Activated T-cell treated with anti-CD3 and anti-CD28 coated beads, Interleukin-2, amount 50 U/mL, for 48 hours (primary cell): ENCODE measurements at places on chromosomes 4 and X.

GRCh38 chr4:181830404-181831035, 412.7 kb upstream of the TENM3 start:
- no peak for DNase-seq

DNA sequence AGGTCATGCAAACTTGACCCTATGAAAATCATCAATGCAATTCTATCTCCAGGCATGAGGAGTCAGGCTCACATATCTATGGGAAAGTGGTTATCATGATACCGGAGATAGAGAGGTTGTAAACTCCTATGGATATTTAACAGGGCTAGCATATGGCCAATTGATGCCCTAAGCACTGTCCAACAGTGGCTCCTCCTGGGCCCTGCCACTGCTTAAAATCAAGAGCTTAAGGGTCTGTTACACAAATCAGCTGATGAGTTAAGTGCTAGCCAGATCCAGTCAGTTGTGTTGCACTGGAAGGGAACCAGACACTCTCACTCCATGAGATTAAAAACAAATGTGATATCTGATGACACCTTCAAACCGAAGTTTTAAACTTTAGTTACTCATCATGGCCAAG, 337.6 kb downstream of the STIM2 start:
- DNase-seq = no peak

DNA sequence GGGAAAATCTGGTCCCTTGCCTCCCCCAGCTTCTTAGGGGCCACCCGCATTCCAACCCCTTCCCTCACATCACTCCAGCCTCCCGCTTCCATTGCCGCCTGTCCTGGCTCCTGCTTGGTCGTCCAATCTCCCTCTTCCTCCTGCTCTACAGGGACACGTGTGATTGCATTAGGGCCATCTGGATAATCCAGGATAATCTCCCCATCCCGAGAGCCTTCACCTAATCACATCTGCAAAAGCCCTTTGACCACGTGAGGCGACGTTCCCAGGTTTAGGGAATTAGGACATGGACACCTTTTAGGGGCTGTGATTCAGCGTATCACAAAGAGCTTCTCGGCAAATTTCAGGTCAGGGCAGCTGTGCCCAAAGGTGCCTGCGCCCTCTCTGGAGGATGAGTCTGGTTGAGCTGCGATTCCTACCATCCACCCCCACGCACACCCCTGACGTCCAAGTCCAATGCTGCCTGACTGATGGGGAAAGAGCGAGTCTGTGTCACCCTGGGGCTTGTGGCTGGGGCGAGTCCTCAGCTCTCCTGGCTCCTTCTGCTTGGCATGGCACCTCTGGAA, 104.6 kb downstream of the PSAPL1 start:
- DNase-seq = no peak

DNA sequence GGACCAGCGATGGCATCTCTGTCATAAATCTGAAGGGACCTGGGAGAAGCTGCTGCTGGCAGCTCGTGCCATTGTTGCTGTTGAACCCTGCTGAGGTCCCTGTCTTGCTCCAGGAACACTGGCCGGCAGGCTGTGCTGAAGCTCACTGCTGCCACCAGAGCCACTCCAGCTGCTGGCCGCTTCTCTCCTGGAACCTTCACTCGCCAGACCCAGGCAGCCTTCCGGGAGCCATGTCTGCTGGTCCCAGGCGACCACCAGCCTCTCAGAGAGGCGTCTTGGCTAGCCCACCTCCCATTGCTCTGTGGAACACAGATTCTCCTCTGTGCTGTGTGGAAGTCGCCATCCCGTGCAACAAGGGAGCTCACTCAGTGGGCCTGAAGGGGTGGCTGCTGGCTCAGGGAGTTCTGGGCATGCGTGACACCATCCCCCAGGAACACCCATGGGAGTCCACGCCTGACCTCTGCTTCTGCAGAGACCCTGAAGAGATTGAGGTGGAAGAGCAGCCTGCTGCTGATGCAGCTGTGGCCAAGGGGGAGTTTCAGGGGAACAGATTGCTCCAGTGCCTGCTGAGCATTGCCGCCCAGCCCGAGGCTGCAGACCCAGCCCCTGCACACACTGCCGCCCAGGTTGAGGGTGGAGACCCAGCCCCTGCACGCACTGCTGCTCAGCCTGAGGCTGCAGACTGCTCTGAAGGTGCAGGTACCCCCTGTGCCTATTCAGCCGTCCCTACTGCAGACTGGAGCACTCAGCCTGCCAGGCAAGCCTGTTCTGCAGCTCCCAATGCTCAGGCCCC, 33.1 kb upstream of the CYP4V2 start:
- DNase-seq = no peak

- DNase-seq = no peak
Observed at GRCh38 chr4:103054030-103054429, 22.5 kb downstream of the SLC9B2 start.

DNA sequence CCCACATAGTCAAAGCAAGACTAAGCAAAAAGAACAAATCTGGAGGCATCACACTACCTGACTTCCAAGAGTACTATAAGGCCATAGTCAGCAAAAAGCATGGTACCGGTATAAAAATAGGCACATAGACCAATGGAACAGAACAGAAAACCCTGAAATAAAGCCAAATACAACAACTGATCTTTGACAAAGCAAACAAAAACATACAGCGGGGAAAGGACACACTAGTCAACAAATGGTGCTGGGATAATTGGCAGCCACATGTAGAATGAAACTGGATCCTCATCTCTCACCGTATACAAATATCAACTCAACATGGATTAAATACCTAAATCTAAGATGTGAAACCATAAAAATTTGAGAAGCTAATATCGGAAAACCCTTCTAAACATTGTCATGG, 819.3 kb upstream of the FRG1 start:
- no peak for DNase-seq

DNA sequence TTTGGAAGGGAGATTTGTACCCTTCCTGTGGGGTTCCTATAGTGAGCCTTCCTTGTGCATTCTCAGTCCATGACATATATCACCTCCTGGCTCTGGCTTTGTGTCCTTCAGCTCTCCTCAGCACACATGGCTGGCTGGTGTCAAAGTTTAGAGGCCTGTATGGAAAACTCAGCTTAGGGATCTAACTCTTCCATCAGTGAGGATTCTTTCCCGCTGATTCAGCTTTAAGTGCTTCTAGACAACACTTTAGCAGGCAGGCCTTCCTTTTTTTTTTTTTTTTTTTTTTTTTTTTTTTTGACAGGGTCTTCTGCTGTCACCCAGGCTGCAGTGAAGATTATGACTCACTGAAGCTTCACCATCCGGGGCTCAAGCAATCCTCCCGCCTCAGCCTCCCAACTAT, 84.2 kb downstream of the NPNT start:
- DNase-seq = no peak

DNA sequence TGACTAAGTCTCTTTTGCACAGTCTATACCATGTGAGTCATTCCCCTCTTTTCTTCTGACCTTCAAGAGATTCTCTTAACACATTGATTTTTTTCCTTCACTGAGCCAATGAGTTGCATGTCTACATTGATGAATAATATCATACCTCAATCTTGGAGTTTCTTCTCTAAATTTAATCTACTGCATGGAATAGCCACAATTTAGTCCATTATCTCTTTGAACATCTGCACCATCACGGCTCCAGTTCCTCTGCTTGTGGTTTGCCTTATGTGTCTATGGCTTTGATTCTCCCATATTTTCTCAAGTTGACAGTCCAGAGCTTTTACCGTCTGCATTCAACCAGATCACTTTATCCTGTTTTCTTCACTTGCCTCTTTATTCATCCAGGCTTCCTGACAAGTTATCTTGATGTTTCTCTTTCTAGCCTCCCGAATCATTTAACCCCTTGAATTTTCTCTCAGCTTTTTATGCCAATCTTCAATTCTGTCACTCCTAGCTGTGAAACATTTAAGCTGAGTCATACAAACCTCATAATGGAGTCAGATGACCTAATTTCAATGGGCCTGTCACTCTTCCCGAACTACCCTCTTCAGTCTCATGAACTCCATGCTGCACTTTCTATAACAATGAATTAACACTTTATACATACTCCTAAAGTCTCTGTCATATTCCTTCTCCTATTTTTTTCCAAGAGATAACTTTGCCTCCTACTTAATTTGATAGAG, 222.3 kb downstream of the CPE start:
- DNase-seq = no peak

- DNase-seq = no peak
Observed at GRCh38 chr4:76210452-76210851, 3.2 kb downstream of the SCARB2 start.

DNA sequence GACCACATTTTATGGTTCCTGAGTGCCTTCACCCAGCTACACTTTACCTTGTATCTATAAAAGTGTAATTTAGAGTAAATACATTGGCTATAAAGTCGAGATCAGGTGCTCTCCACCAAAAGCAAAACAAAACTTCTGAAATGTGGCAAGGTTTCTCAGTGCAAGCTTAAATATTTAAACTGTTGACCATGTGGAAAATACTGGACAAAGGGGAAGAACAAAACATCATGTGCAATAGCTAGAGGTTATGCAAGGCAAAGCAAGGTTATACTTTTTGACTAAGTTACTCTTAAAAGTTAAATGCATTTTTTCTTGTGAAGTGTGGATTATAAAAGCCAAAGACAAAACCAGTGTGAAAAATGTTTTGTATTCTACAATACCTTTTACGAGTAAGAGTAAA, 55.9 kb downstream of the UGT2A2 start:
- DNase-seq = no peak

DNA sequence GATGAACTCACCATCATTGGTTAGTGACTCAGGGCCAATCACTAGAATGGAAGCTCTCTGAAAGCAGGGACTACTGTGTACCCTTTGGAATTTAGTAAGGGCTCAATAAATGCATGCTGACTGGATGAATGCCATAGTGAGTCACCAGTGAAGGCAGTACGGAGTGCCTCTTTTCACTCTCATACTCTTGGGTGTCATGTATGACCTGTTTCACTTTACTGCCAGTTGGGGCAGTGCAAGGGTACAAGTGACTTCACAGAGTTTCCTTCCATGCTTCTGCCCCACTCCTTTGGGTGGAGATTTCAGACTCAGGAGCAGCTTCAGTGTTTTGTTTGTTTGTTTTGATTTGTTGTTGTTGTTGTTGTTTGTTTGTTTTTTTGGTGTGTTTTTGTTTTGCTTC, 57.7 kb downstream of the SOX3 start:
- no peak for DNase-seq
